Lower leg skin (tissue), 4 donors: ENCODE measurements at places on chromosomes 5 and 9.

GRCh38 chr9:79195879-79196278, 375.9 kb upstream of the TLE4 start:
- DNase-seq = no peak

DNA sequence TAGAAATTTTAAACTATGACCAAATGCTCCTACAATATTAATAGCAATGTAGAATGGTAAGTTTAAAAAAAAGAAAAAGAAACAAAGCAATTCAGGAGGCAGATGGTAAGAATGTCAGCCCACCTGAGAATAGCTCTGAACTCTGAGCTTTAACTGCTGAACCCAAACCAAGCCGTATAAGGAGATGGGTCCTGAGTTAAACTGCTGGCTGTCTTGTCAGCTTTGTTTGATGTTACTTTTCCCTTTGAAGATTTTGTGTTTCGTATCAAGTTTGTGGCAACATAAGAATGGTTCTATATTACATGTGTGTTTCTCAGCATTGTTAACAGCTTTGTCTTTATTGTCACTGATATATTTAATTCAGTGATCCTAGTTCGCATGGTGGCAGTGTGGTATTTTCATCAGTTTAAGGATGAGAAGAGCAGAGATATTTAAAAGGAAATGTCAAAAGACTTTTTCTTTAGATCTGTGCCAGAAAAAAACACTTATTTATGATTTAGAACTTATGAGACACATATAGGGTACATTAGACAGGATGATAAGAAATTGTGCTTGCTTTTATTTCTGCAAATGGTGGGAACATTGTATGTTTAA, 390.1 kb downstream of the CCDC171 start:
- DNase-seq = no peak

DNA sequence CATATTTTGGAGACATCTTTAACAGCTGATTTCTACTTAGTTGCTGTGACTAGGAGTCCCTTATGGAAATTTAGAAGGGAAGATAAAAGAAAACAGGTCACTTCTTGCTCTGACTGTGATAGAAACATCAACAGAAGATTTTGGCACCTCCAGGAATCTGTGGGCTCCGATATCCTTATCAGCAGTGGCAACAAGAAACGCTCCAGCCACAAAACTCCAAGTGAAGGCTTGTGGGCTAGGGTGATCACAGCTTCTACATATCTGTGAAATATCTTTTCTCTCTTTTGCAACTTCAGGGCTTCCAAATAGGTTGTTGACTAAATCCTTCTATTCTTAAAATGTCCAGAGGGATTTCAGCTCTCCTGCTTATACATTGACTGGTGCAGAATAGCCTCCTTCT, 1625.5 kb upstream of the CDH6 start:
- no peak for DNase-seq

- DNase-seq = no peak
These were observed 33.2 kb downstream of the MRPS27 start for GRCh38 chr5:72286798-72287197.

DNA sequence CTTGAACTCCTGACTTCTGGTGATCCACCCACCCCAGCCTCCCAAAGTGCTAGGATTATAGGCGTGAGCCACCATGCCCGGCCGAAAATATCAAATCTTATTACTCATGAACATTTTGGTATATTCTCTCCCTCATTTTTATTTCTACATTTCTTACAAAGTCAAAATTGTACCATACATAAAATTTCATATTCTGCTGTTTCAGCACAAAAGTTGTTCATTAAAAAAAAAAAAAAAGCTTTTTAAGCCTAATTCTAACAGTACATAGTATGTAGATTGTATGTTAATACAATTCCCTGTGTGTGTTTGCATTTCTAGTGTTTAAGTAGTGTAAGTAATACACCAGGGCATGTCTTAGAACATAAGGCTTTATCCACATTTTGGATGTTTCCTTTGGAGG, 14.9 kb downstream of the BNIP1 start:
- no peak for DNase-seq

DNA sequence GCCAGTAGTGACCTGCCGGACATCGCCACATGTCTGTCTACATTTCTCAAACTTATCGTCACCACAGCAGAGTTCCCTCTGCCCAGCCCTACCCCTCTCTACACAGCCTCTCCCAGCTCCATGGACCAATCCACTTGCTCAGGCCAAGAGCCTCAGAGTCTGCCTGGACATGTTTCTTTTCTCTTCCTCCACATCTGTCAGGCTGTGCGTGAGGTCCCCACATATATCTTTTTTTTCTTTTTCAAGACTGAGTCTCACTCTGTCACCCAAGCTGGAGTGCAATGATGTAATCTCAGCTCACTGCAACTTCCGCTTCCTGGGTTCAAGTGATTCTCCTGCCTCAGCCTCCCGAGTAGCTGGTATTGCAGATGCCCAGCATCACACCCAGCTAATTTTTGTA, 62.7 kb upstream of the GGTA1 start:
- no peak for DNase-seq

DNA sequence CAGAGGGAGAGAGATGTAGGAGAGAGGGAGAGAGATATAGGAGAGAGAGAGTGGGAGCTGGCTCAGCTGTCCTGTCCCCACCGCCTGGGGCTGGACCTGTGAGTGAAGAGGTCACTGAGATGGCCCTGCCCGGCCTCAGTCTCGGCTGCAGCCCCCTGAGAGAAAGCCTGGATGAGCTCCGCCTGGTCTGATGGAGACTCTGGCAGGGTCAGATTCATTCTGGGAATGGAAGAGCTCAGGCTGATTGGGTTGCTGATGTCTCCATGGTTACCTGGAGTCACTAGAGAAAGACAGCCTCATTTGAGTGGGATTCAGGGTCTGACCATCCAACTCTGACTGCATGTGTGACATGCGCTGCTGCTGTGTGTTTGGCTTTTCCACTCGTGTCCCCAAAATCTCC, 27.1 kb upstream of the SEMA4D start:
- DNase-seq = no peak

GRCh38 chr9:80061096-80061495, 489.3 kb downstream of the TLE4 start:
- DNase-seq = no peak

DNA sequence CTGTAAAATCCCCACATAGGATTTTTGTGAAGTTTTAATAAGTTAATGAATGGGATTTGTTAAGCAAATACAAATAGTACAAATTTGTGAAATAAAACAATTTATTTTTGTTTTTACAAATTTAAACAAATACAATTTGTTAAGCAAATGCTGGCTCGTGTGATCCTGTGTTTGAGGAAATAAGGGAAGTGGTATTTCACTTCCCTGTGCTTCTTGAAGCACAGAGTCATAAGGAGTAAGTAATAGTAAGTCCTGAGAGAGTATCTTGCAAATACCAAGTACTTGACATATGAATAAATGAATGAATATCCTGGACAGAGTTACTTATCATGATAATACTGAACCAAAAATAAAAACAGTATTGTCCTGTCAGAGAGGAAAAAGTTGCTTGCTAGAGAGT, 9.1 kb downstream of the SMIM3 start:
- DNase-seq = no peak

DNA sequence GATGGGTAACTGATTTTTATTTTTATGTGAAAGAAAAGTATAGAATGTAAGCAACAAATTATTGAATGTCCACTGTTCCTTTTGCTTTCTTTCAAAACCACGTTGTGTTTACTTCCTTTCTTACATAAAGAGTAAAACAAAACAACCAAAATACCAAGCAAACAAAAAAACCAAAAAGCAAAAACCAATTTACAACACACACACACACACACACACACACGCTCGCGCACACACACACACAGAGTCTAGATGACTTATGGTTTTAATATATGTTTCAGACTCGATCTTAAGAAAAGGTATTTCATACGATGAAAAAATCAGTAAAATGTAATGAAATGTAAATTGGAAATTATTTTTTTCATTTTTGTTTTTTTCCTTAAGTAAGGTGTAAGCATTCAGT, 80.3 kb downstream of the ADGRV1 start:
- no peak for DNase-seq

- DNase-seq = no peak
These were observed 199.0 kb downstream of the DNAH5 start for GRCh38 chr5:13745508-13745907.

- no peak for DNase-seq
These were observed 716 bp downstream of the STX17 start for GRCh38 chr9:99907208-99907532.

DNA sequence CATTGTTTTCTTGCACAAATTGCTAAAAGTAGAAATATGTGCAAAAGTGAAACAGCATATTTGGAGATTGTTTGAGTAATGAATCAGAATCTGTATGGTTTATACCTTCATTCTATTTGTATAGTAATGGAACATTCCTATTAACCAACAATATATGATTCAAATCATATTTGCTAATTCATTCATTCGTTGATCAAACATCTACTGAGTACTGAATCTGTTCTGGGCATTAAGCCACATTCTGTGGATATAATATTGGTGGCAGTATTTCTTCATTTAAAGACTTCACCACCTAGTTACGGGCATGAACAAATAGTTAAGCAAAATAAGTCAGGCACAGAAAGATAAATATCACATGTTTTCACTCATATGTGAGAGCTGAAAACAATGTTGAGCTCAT, 385.7 kb downstream of the MTRR start:
- DNase-seq = no peak

GRCh38 chr9:34664281-34665066, 2.0 kb upstream of the CCL27 start:
- peak; percentile 87 for DNase-seq

DNA sequence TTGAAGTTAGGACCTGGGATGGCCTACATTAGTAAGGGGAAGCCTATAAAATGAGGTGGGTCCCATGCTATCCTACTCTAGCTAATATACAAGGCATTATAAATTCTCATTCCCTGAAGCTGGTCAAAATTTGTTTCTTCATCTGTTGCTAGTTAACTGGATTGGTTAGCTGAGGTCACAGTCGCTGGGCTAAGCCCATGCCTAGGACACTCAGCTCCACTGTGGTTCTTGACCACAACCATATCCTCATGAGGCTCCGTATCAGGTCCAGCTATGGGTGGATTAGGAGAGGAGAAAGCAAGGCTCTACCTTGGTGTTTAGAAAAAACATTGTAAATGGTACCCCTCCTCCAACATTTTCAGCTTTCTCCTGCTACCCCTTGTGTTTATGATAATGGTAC, 52.8 kb upstream of the RAI14 start:
- DNase-seq = no peak

DNA sequence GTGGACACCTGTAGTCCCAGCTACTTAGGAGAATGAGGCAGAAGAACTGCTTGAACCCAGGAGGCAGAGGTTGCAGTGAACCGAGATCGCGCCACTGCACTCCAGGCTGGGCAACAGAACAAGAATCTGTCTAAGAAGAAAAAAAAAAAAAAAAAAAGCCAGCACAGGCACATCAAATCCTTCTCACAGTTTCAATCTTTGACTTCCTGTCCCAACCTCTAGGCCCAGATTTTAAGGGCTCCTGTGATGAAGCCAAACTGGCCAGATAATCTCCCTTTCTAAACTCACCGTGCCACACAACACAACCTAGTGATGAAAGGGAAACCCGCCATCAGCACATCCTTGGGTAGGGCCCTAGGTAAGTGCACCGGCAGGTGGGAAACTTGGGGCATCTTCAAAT, 58.1 kb downstream of the ROR2 start:
- peak; percentile 50 for DNase-seq

- DNase-seq = no peak
These were observed 616 bp downstream of the ABL1 start for GRCh38 chr9:130835441-130836298.

- DNase-seq = no peak
These were observed 182.0 kb upstream of the MOCS2 start for GRCh38 chr5:53291528-53291927.

DNA sequence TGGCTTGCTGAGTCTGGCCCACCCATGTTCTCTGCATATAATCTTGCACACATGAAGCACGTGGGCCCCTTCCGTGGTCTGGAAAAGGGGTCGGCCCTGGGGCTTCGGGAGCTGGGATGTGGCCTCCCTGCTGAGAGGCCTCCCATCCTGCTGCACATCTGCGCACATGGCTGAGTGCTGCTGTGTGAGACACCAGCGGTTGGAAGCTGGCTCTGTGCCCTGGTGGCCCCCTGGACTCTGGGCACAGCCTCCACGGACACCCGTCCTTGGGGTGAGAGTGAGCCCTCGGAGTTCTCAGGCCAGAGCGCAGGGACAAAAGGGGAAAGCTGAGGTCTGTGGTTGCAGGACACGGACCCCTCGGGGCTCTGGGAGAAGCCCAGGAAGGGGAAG, 115.8 kb downstream of the RXRA start:
- DNase-seq = no peak

DNA sequence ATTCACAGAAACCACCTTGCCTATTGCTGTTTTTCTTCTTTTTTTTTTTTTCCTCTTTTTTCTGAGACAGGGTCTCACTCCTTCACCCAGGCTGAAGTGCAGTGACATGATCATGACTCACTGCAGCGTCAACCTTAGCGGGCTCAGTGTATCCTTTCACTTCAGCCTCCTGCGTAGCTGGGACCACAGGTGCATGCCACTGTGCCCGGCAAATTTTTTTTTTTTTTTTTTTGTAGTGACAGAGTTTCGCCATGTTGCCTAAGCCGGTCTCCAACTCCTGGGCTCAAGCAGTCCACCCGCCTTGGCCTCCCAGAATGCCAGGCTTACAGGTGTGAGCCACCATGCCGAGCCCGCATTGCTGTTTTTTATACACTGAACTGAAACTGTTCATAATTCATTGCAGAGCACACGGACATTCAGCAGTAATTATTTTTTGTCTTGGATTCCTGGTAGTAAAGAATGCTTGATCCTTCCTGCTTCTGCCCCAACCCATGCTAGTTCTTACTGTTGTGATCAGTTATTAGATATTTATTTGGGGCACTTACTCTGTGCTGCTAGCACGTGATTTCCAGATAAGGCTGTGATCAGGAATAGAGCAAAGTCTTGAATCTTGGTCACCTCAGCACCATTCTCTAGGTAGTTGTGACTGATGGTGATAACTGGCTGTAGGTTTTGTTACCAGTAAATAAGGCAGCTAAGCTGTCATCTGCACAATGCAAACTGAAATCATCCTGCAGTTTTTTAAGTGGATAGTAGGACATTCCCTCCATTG, 14.0 kb downstream of the MAP3K1 start:
- no peak for DNase-seq

GRCh38 chr9:23826120-23826629, at the start of gene ELAVL2:
Gene ELAVL2, minus strand, starts transcription at chr9:23826240. Its CDS starts 64,006 bp downstream, at chr9:23762234.
- DNase-seq = peak; percentile 85

- no peak for DNase-seq
These were observed 633.2 kb upstream of the RORB start for GRCh38 chr9:73863924-73864323.

GRCh38 chr5:65334077-65334476, 147.6 kb downstream of the ADAMTS6 start:
- no peak for DNase-seq

GRCh38 chr5:125574491-125575044, 828.1 kb upstream of the ZNF608 start:
- no peak for DNase-seq

DNA sequence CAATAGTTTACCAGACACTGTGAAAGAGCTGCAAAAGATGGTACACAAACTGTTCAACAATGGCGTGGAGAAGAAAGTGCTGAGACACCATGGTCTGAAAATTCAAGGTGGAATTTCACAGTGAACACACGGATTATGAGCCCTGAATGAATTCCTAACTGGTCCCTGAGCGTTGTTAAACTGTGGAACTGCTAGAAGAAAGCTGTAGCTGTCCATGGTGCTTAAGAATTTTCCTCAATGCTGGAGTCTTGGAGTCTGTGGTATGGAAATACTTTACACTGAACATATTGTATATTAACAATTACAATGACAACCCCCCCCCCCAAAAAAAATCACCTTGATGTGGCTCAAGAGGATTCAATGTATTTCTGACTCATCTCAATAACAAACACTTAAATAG, 68.5 kb downstream of the SLC24A2 start:
- no peak for DNase-seq

GRCh38 chr9:34139477-34140146, 13.1 kb upstream of the DCAF12 start:
- DNase-seq = no peak

GRCh38 chr9:13942695-13943094, 371.2 kb downstream of the NFIB start:
- peak; percentile 20 for DNase-seq
